ENCODE measurements at places on chromosomes 5 and 9.

DNA sequence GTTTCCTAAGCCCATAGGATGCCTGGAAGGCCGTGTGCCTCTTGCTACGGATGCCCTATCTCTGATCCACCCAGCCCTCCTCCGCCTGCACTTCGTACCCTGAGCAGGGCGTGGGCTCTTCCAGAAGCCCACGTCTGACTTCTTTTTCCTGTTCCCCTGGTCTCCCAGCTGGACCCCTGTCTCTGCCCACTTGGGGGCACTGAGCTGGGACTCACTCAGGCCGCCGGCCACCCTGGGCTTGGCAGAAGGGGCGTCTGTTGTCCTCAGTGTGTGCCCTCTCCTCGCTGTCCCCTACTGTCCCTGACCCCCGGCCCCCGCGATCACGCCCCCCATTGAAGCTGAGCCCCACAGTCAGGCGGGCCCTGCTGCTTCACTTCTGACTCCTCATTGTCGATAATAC, 22.0 kb upstream of the RXRA start:
- DNase-seq: no peak

- DNase-seq: no peak
Observed at GRCh38 chr5:135232958-135233357, 166.1 kb downstream of the MACROH2A1 start.

DNA sequence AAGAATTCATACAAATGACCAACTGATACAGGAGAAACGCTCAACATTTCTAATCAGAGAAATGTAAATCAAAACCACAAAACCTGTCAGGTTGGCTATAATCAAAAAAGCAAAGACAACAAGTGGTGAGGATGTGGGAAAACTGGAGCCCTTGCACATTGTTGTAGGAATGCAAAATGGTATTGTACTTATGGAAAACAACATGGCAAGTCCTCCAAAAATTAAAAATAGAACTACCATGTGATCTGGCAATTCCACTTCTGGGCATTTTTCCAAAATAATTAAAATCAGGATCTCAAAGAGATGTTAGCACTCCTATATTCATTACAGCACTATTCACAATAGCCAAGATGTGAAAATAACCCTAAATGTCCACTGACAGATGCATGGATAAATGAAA, 76.1 kb downstream of the FNIP1 start:
- DNase-seq: no peak

- DNase-seq: no peak
Observed at GRCh38 chr5:124962111-124962510, 215.7 kb upstream of the ZNF608 start.

DNA sequence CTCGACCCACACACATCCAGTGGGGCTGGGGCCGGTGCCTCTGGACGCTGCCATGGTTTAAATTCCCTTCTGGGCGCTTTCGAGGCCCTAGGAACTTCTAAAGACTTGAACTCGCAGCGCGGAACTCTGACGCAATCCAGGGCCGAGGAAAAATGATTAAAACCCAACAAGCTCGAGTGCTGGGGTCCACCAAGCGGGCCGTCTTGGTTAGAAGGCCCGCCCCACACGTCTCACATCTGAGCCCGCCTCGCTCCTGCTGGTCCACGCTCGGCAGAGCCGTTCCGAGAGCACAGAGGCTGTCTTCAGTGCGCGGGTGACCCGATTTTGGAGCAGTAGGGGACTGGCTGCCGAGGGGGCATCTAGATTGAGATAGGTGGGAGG, 1.5 kb downstream of the CRHBP start:
- no peak for DNase-seq

GRCh38 chr9:108606401-108606800, 249.4 kb downstream of the ACTL7B start:
- no peak for DNase-seq

DNA sequence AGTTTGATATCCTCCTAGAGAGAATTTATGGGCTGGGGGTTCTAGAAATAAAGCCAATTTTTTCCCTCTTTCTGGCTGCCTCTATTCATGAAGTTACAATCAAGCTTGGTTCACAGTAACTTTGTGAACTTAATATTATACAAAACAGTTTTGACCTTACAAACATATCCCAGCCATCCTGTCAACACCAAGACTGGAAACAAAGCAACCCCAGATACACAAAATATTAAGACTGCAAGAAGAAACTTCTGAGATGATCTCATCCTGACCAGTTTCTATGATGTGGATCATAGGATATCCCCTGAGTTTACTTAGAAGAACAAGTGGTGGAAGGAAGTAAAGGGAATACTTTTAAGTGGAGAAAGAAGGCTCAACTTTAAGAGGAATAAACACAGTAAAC, 28.3 kb upstream of the CER1 start:
- DNase-seq: no peak

GRCh38 chr9:125654121-125654520, 52.9 kb downstream of the MAPKAP1 start:
- DNase-seq: no peak

Measured in activated CD8-positive, alpha-beta memory T cell treated with anti-CD3 and anti-CD28 coated beads for 48 hours (primary cell).